ENCODE measurements at places on chromosomes 12 and 14.

GRCh38 chr12:22458298-22458937 lies 85.9 kb downstream of the C2CD5 start:
- DNase-seq, result no peak

GRCh38 chr14:102917469-102918211 lies 4.8 kb upstream of the AMN start:
- peak; percentile 82 for DNase-seq

DNA sequence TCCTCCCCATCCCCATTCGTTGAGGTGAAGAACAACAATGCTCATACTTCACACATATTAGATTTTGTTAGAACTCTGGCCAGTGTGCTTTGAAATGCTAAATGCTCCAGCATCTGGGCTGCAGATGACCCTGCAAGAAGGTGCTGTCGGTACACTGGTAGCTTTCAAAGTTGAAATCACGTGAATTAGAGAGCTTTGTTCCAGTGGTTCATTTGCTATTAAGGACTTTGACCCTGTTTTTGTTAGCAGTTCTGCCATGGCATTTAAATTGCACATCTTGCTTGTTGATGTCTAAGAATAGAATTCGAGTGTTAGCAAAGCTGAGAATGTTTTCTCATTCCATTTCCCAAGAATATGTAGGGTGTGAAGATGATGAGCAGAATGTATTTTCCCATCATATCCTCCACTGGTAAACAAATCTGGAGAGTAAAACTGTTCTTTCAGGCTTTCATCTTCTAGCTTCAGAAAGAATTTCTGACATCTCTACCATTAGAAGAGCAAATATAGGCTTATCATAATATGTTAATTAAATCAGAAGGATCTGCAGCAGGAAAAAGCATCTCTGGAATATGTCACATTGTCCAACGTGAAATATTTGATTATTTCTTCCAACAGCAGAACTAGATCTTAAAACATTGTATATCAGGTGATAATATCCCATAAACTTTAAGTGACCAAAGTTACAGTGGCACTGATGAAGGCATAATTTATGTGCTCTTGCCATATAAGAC lies 98.8 kb upstream of the PDE3A start:
- no peak for DNase-seq

- DNase-seq, result no peak
These were observed 173.0 kb downstream of the CALM1 start for GRCh38 chr14:90569606-90570387.

DNA sequence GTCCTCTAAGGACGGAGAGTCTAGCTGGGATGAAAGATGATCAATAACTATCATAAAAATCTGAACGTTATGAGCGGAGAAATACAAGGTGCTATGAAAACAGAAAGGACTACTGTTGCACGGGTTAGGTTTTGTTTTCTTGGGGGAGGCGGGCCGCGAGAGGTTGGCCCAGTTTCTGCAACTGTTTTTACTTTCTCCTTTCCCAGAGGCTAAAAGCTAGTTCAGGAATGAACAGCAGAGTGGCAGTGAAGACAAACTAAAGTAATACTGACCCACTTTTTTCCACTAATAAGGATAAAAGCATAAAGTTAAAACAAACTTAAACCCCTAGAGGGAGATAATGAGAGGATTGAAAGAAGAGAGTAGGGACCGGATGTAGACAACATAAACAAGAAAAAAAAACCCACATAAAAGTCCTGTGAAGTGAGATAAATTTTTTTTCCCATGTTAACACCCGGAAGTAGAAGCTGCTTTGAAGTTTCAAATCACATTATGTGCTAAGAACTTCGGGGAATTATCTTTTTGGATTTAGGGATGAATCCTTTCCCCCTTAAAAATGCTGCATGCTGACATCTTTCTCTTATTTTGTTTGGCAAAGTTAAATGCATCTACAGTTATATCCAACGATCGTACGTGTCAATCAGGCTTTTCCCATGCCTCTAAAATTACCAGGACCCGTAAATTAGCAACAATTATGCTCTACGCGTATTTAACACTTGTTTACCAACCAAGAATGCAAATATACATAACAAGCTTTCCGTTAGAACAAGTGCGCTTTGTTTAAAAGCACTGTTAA lies 1.0 kb upstream of the CDK17 start:
- no peak for DNase-seq

DNA sequence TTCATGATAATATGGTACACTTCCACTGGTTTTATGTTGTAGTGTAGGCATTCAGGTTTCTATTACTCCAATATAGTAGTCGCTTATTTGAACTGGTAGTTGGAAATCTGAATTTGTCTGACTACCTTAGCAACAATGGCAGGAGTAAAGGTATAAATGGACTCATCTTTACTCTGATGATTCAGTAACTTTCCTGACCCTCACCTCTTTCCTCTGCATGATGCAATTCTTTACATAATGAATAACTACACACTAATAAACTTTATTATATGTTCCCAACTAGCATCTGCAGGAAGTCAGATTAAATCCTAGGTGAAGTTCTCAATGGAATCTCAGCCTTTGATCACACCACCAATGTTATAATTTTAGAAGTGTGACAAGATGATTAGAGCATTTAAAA lies 70.5 kb upstream of the ATP2B1 start:
- no peak for DNase-seq

GRCh38 chr12:44774815-44775411 lies 101.2 kb downstream of the NELL2 start:
- DNase-seq, result peak; percentile 0

GRCh38 chr14:35146711-35147149 lies 24.4 kb downstream of the PRORP start:
- no peak for DNase-seq

DNA sequence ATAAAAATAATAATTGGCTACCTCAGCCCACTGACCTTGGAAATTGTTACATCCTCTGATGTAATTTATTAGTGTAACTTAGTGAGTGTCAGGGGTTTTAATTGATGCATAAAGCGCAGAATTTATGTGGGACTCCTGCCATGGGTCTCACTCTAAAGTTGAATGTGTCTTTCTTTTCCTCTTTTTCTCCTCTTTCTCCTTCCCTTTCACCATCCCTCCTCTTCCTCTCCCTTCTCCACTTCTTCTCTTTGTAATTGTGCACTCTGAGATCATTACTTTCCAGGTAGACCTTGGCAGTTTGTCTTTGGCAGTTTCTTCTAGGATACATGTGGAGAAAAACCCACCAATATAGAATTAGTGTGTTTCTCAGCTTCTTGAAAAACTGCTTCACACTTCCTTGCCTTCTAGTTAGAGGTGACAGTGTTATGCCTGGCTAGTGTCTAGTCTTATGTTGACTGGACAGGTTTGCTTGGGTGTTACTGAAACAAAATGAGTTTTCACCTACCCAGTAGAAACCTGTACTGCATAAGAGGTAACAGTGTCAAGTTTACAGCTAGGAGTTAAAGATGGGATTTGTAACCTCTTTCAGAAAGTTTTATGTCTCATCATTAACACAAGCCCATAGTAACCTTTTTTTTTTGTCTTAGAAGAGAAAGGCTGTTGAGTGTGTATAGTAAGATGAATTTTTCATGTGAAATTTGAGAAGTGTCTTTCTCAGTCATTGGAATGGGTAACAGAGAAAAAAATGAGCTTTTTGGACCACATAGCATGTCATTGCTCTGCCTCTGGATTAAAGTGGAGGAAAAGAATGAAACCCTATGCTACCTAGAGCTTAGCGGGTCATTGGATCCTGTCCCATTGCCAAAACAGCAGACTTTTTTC lies 18.6 kb downstream of the PELI2 start:
- DNase-seq, result no peak

DNA sequence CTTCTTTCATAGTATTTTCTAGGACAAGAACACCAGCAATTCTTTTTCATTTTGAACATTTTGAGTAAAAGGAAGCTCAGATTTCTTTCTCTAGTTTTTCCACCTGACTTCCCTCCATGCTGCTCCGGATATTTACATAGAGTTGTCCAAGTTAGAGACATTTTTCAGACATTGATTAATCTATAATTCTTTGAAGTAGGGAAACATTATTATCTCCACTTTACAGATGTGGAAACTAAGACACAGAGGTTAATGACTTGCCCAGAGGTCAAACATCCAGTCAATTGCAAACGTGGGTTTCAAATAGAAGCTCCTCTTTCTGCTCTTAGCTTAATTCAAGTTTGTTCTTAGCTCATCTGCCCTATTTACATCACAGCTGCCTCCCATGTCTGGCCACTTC lies 138.3 kb downstream of the EGLN3 start:
- no peak for DNase-seq

GRCh38 chr14:53180272-53181221 lies 27.4 kb upstream of the DDHD1 start:
- DNase-seq, result no peak

DNA sequence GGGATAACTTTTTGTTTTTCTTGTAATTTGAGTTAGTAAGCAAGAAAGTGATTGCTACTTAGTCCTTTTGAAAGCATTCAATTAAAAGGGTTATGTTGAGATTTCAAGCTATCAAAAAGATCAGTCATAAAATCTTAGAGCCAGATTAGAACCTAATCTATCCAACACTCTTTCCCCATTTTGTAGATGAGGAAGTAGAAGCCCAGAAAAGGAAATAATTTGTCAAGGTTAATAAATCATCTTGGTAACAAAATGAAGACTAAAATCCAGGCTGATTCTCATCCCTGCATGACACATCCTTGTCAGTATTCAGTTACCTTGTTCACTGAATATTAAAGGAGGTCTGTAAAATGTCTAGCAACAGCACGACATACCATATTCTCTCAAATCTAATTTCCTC lies 26.5 kb downstream of the PPP1R13B start:
- no peak for DNase-seq

GRCh38 chr12:106120519-106121105 lies 18.1 kb downstream of the NUAK1 start:
- no peak for DNase-seq

DNA sequence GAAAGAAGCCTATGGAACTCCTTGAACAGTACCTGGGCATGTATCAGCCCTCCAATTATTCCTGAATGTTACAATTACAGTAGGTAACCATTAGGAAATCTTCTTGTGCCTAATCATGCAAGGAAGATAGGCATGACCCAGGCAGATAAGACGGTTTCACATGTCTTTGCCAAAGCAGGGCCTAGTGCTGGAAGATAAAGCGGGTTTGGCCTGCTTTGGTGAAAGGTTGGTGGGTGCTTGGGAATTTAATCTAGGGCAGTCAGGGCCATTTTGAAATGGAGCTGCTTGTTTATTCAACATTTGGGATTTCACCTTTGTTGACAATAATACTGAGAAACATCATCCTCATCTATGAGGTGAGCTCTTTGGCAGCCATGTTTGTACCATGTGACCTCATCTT lies 12.5 kb upstream of the SRSF5 start:
- no peak for DNase-seq

GRCh38 chr14:99041820-99042174 lies 230.2 kb downstream of the BCL11B start:
- DNase-seq, result no peak

DNA sequence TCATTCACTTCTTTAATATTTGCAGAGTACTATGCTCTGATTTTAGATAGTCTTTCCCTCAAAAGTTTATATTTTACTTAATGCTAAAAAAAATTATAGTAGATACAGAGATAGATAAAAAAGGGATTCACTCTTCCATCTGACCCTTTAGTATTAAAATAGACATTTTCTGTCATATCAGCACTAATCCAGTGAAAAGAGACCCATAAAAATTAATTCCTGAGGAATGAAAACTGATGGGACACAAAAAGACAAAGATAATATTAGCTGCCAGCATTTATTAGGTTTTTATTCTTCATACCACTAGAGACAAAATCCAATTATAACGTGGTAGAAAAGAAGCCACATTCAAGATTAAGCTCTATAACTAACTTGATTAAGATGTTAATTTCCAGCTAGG lies 45.3 kb downstream of the SOS2 start:
- DNase-seq, result no peak

GRCh38 chr12:93524386-93525133 lies 47.9 kb upstream of the SOCS2 start:
- DNase-seq, result no peak

DNA sequence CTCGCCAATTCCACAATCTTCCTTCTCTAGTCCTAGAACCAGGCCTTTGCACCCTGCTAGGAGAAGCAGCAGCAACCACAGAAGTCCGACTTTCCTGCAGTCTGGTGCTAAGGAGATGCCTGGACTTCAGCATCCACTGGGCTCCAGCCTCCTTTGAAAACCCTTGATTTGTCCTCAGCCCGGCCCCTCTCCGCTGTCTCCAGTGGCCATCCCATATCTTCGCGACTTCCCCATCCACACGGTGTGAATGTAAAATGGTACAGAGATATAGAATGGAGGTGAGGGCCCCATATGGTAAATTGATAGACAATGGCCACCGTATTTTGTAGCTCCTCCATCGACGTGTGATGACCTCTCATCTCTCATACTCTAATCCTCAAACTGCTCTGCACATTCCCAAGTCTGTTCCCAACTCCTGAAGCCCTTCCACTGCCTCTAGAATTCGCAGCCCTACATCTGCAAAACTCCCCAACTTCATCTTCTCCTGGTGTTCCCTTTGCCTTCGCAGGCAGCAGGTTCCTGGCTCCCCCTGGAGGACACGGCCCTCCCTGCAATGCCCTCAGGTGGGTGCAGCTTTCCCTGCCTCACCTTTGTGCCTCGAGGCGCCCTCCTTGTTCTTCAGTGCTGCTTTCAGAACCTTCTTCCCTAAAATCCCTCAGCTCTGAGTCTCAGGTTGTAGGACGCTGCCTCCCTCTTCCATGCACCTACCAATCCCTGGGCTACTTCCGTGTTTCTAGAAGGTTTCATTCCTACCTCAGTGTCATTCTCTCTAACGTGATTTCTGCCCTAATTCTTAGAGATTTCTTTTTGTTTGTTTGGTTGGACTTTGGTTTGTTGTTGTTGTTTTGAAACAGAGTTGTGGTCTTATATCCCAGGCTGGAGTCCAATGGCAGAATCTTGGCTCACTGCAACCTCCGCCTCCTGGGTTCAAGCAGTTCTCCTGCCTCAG lies 36.7 kb downstream of the TMBIM6 start:
- no peak for DNase-seq

GRCh38 chr14:70567791-70568190 lies 32.7 kb downstream of the MED6 start:
- no peak for DNase-seq

GRCh38 chr12:80056232-80056631 lies 43.1 kb upstream of the OTOGL start:
- DNase-seq, result no peak

DNA sequence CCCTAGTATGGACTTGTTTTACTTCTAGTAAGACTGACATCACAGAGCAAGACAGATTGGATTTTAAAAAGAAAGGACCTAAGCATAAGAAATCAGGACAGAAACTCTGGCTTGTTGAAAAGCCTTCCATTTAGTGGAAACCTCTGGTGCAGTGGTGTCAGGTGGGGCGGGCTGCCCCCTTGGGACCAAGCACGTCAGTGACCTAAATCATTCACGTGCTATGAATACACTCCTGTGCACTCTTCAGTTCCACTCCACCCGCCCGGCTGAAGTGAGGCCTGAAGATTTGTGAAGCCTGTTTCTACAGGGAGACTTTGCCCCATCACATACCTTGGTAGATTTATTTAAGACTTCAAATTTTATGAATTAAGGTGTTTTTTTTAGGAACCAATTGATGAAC lies 58.2 kb upstream of the STRN3 start:
- DNase-seq, result no peak

All from GM12892 (cell line).